ENCODE measurements at places on chromosomes 13 and 19. TPM values are rescaled to one million over a fixed set of nuclear protein-coding genes. Genes with fewer than 3 reads are reported as not detected.
A peak's percentile ranks its signal among the peaks of the same experiment; 100 is the strongest.

Gene KLK14
- total RNA-seq: not detected

DNA sequence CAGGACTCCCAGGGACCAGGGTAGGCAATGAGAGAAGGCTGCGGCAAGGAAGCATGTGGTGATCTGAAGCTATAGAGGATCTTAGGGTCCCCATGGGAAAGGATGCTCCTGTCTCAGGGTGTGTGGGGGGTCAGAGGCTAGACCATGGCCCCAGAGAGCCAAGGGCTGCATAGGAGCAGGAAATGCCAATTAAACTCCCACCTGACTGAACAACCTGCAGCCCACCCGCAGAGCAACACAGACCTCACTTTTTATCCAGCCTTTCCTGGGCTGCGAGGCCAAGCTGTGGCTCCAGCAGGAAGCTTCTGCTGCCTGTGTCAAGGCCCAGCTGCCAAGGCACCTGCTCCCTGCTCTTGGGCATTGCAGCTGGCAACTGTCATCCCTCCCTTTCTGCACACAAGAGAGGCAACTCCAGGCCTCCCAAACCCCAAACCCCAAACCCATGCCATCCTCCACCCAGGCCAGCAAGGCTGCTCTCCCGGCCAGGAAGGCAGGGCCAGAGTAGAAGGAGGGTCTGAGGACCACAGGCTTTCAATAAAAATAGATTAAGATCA, 290.1 kb downstream of the FOXO1 start:
- no peak for DNase-seq
- H3K4me3 ChIP-seq: no peak overlapping the region
- H3K27ac ChIP-seq: no peak overlapping the region
- no peaks in the 10 kb centered on the region for H3K36me3 ChIP-seq
- no peaks in the 10 kb centered on the region for H3K4me1 ChIP-seq
- H3K27me3 ChIP-seq: no peaks in the 10 kb centered on the region

- peak; percentile 5 for DNase-seq
- peaks cover 4% of the 10 kb centered on the region for H3K27me3 ChIP-seq
- H3K36me3 ChIP-seq: no peaks in the 10 kb centered on the region
- H3K27ac ChIP-seq: peak overlapping the region; percentile 51
- H3K4me1 ChIP-seq: no peaks in the 10 kb centered on the region
Observed at GRCh38 chr13:33017323-33017929, 1.2 kb downstream of the KL start.

- no peaks in the 10 kb centered on the region for H3K4me1 ChIP-seq
- H3K36me3 ChIP-seq: peaks cover 2% of the 10 kb centered on the region
- no peaks in the 10 kb centered on the region for H3K27me3 ChIP-seq
- no peak for DNase-seq
Observed at GRCh38 chr13:95233026-95233635, 68.1 kb downstream of the ABCC4 start.

DNA sequence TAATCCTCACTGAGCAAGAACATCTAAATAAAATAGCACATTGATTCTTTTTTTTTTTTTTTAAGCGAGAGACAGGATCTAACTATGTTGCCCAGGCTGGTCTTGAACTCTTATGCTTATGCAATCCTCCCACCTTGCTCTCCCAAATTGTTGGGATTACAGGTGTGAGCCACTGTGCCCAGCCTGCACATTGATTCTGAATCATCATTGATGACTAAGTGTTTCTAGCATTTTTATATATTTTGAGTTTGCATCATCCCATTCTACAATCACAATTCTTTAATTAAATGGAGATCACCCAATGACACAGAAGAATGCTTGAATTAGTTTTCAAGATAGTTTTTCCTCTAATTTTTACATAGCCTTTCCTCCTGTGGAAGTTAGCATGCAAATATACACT, 354.1 kb downstream of the KLF5 start:
- H3K4me3 ChIP-seq: no peak overlapping the region
- H3K27ac ChIP-seq: no peak overlapping the region
- H3K4me1 ChIP-seq: no peaks in the 10 kb centered on the region
- H3K36me3 ChIP-seq: no peaks in the 10 kb centered on the region
- no peak for DNase-seq

DNA sequence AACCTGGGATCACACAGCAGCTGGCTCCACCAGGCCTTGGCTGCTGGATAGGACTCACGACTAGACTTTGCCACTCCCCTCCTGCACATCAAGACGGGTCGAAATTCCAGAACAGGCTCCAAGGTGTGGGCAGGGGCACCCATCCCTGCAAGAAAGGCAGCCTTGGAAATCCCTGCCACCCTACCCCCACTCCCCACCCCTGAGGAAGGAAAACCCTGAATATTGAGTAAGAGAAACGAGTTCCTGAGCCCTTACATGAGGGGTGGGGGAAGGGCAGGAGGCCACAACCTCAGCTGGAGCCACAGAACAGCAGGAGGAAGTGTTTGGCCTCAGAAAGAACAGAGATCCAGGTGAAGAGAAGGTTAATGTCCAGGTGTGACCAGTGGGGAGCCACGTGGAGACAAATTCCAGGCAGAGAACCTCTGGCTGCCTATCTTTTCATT, 20.1 kb downstream of the DEDD2 start:
- H3K27ac ChIP-seq: no peak overlapping the region
- H3K27me3 ChIP-seq: no peaks in the 10 kb centered on the region
- no peak overlapping the region for H3K4me3 ChIP-seq
- H3K36me3 ChIP-seq: no peaks in the 10 kb centered on the region
- H3K4me1 ChIP-seq: no peaks in the 10 kb centered on the region

DNA sequence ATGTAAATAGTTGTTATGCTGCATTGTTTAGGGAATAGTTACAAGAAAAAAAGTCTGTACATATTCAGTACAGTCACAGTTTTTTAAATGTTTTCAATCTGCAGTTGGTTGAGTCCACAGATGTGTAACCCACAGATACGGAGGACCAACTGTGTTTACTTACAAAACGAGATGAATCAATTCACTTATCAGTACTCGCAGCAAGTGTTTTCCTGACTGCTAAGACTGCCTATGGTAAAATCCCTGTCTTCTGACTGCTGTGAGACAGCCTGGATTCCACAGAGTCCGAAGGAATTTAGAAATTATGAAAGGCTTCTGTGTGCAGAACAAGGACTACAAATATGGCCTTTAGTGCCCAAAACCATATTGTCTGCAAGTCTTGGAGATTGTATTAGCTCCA, 45.7 kb upstream of the C1QTNF9 start:
- no peak overlapping the region for H3K27ac ChIP-seq
- H3K36me3 ChIP-seq: no peaks in the 10 kb centered on the region
- DNase-seq: no peak

Measured in Panc1 (cell line).